ENCODE measurements at places on chromosomes 1 and 21.

- no peak for DNase-seq
These were observed 64.5 kb upstream of the GOLT1A start for GRCh38 chr1:204278251-204278650.

DNA sequence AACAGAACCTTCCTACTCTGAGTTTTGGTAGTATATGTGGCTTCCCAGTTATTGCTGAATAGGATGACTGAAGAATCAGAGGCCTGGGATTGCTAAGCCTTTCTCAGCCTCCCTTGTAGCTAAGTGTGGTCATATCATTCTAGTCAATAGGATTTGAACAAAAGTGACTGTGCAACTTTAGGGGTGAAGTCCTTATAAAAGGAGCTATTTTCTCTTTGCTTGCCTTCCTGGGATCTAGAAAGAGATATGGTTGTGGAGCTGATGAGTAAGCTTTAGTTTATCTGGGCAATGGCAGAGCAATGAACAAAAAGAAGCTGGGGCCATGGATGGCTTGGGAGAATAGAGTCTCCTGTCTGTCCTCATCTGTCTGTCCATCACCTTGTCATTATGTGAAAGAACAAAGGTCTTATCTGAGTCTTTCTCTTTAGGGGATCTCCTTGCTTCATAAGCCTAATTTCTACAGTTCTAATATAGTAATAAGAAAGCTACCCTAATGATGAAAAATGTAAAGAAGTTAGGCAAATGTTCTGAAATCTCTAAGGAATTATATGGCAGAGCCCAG is 91.5 kb downstream of the TENT5C start:
- no peak for DNase-seq

DNA sequence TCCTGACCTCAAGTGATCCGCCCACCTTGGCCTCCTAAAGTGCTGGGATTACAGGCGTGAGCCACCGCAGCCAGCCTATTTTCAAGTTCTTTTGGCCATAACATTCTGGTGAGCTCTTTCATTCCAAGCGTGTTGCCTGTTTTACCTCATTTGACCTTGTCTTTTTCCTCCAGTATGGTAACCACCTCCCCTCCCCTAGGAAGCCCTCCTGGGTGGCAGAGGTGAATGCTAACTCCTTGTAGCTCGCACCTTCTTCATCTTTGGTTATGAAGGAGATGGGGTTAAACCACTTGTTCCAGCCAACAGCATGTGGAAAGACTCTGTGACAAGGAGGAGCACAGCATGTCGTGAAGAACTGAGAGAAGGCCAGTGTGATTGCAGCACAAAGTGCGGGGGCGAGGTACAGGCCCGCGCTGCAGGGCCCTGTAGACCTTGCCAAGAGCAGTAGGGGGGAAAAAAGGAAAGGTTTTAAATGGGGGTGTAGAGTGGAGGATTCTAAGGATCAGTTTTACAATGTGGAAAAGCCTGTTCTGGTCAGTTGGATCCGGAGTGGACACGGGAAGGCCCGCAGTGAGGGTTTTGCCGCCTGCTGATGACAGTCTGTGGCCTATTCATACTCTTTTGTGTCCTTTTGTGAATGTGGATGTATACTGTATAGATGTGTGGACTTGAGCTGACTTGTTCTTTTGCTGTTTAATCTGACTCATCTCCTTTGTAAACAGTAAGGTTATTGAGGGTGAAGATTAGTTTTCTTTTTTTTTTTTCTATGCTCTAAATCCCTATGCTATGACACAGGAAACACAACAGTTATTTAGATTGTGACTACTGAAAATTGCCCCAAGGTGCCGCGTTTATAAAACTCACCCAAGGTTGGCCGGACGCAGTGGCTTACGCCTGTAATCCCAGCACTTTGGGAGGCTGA is 7.5 kb upstream of the ZNF436 start:
- DNase-seq = no peak

DNA sequence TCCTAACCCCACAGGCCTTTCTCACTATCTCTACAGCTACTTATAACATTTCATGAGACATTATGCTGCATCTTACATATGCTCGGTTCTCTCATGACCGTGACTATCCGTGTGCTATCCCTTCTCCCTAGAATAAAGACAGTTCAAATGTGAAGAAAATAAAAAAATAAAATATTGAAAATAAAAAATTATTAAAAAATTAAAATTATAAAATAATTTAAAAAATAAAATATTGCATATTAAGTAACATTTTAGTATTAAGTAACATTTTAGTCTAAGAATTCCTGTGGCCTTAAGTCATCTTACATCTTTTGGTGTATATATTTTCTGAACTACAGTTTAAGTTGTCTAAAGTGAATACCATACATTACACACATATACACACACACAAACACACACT is 415.5 kb downstream of the DPYD start:
- no peak for DNase-seq

DNA sequence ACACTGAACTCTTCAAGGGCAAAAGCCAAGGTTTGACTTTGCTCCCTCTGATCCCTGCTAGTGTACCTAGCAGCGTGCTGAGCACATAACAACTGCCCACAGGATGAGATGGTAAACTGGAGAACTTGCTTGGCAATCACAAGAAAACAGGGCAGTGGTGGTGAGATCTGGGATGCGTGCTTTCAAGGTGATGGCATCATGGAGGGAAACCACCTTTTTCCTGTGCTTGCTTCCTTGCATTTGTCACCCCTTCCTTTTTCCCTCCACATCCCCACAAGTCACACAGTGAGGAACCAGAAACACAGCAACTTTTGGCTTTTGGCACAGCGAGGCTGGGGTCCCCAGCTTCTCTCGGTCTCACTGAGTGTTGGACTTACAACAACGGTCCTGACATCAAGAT is 31.4 kb upstream of the BECN2 start:
- no peak for DNase-seq

Data from suppressor macrophage treated with lipopolysaccharide for 4 hours (primary cell).